ENCODE measurements at places on chromosomes 5 and 9. TPM values are rescaled to one million over a fixed set of nuclear protein-coding genes. Genes with fewer than 3 reads are reported as not detected.

DNA sequence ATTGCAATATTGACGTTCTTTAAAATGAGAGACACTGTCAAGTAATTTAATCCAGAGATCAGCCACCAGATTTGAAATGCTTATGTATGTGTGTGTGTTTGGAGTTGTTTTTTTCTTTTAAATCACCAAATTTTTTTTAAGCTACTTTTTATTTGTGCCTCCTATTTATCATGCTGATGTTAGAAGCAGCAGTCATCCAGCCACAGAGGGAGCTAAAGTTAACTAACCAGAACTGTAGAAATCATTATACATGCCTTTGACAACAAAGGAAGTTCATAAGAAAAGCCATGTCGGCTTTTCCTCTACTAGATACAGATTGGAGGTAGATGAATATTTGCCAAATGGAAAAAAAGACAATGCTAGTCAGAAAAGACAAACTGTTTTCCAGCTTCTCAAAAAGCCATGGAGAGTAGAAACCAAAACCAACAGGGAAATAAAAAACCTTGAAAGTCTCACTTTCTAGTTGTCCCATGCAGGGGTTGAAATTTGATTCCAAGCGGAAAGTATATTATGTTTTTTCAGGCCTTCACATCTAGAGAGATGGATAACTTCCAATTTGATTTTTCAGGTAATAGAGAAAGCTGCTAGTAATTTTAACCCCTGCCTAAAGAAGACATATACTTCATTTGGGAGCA, 4.5 kb downstream of the PURA start:
- H3K27ac ChIP-seq = no peak overlapping the region
- H3K36me3 ChIP-seq = no peaks in the 10 kb centered on the region
- H3K4me3 ChIP-seq = no peak overlapping the region
- peak; percentile 36 for DNase-seq
- H3K27me3 ChIP-seq = no peaks in the 10 kb centered on the region

- DNase-seq = no peak
- peaks cover 11% of the 10 kb centered on the region for H3K4me1 ChIP-seq
- no peaks in the 10 kb centered on the region for H3K27me3 ChIP-seq
- no peaks in the 10 kb centered on the region for H3K36me3 ChIP-seq
- H3K27ac ChIP-seq = peak overlapping the region; percentile 97
Observed at GRCh38 chr5:80406980-80407734, 707 bp upstream of the ZFYVE16 start.

- H3K4me3 ChIP-seq = no peak overlapping the region
- H3K36me3 ChIP-seq = no peaks in the 10 kb centered on the region
- H3K27ac ChIP-seq = no peak overlapping the region
- H3K4me1 ChIP-seq = no peaks in the 10 kb centered on the region
Observed at GRCh38 chr5:127563136-127563535, 45.7 kb downstream of the PRRC1 start.

DNA sequence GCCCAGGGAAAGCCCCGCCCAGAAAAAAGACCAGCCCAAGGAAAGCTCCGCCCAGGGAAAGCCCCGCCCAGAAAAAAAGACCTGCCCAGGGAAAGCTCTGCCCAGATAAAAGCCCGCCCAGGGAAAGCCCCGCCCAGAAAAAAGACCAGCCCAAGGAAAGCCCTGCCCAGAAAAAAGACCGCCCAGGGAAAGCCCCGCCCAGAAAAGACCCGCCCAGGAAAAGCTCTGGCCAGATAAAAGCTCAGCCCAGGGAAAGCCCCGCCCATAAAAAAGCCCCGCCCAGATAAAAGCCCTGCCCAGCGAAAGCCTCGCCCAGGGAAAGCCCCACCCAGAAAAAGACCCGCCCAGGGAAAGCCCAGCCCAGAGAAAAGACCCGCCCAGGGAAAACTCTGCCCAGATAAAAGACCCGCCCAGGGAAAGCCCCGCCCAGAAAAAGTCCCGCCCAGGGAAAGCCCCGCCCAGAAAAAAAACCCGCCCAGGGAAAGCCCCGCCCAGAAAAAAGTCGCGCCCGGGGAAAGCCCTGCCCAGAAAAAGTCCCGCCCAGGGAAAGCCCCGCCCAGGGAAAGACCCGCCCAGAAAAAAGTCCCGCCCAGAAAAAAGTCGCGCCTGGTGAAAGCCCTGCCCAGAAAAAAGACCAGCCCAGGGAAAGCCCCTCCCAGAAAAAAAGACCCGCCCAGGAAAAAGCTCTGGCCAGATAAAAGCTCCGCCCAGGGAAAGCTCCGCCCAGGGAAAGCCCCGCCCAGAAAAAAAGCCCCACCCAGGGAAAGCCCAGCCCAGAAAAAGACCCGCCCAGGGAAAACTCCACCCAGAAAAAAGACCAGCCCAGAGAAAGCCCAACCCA, 11.9 kb downstream of the GRIN1 start:
- no peak overlapping the region for H3K4me3 ChIP-seq
- no peaks in the 10 kb centered on the region for H3K27me3 ChIP-seq
- no peak overlapping the region for H3K27ac ChIP-seq
- no peaks in the 10 kb centered on the region for H3K36me3 ChIP-seq
- no peak for DNase-seq
- peaks cover 8% of the 10 kb centered on the region for H3K4me1 ChIP-seq

DNA sequence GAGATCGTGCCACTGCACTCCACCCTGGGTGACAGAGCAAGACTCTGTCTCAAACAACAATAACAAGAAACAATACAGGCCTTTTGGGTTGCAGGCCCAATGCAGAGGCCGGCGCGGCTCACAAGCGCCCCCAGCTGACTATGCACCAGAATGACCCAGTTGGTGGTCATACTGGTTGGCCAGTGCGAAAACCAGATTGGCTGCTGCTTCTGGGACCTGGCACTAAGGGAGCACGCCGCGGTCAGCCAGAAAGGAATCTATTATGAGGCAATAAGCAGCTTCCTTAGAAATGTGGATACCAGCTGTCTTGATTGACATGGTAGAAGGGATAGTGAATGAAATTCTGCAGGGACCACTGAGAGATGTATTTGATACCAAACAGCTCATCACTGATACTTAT, 35.0 kb downstream of the RANBP17 start:
- no peak overlapping the region for H3K4me3 ChIP-seq
- H3K27ac ChIP-seq = no peak overlapping the region
- no peaks in the 10 kb centered on the region for H3K36me3 ChIP-seq
- DNase-seq = no peak
- no peaks in the 10 kb centered on the region for H3K27me3 ChIP-seq

GRCh38 chr5:135942202-135942771, 12.5 kb downstream of the LECT2 start:
- H3K27me3 ChIP-seq = no peaks in the 10 kb centered on the region
- H3K36me3 ChIP-seq = no peaks in the 10 kb centered on the region
- no peak overlapping the region for H3K27ac ChIP-seq
- no peaks in the 10 kb centered on the region for H3K4me1 ChIP-seq
- H3K4me3 ChIP-seq = no peak overlapping the region

- no peak for DNase-seq
- H3K4me1 ChIP-seq = no peaks in the 10 kb centered on the region
- no peak overlapping the region for H3K27ac ChIP-seq
- no peaks in the 10 kb centered on the region for H3K36me3 ChIP-seq
- H3K27me3 ChIP-seq = no peaks in the 10 kb centered on the region
Observed at GRCh38 chr5:178522361-178522760, 67.8 kb downstream of the COL23A1 start.

- H3K36me3 ChIP-seq = no peaks in the 10 kb centered on the region
- H3K27me3 ChIP-seq = no peaks in the 10 kb centered on the region
- H3K4me3 ChIP-seq = no peak overlapping the region
- H3K4me1 ChIP-seq = no peaks in the 10 kb centered on the region
- no peak overlapping the region for H3K27ac ChIP-seq
Observed at GRCh38 chr9:68832861-68833518, 128.0 kb downstream of the PIP5K1B start.

GRCh38 chr9:101372327-101373118, 12.3 kb downstream of the BAAT start:
- H3K27ac ChIP-seq = no peak overlapping the region
- no peaks in the 10 kb centered on the region for H3K4me1 ChIP-seq

- H3K36me3 ChIP-seq = no peaks in the 10 kb centered on the region
- H3K4me3 ChIP-seq = no peak overlapping the region
- peak overlapping the region; percentile 24 for H3K27ac ChIP-seq
- H3K27me3 ChIP-seq = no peaks in the 10 kb centered on the region
Observed at GRCh38 chr9:21504894-21505293, 22.8 kb upstream of the IFNE start.

- H3K27me3 ChIP-seq = no peaks in the 10 kb centered on the region
- H3K4me1 ChIP-seq = no peaks in the 10 kb centered on the region
- H3K27ac ChIP-seq = no peak overlapping the region
- no peak overlapping the region for H3K4me3 ChIP-seq
Observed at GRCh38 chr5:150196514-150196913, 6.7 kb downstream of the SLC6A7 start.

DNA sequence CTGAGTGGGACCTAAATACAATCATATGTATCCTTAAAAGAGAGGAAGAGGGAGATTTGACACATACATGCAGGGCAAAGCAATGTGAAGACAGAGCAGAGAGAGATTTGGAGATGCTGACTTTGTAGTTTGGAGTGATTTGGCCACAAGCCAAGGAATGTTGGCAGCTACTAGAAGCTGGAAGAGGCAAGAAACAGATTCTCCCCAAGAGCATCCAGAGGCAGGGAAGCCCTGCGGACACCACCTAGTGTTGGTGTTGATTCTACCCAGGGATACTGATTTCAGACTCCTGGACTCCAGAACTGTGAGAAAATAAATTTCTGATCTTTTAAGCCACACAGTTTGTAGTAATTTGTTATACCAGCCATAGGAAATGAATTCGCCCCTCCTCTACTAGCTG, 64.9 kb upstream of the OSMR start:
- H3K27ac ChIP-seq = no peak overlapping the region
- H3K36me3 ChIP-seq = no peaks in the 10 kb centered on the region
- H3K4me1 ChIP-seq = no peaks in the 10 kb centered on the region

GRCh38 chr5:16585041-16585667, 31.6 kb downstream of the RETREG1 start:
- DNase-seq = peak; percentile 11
- H3K27ac ChIP-seq = no peak overlapping the region
- H3K4me3 ChIP-seq = no peak overlapping the region
- H3K27me3 ChIP-seq = no peaks in the 10 kb centered on the region

DNA sequence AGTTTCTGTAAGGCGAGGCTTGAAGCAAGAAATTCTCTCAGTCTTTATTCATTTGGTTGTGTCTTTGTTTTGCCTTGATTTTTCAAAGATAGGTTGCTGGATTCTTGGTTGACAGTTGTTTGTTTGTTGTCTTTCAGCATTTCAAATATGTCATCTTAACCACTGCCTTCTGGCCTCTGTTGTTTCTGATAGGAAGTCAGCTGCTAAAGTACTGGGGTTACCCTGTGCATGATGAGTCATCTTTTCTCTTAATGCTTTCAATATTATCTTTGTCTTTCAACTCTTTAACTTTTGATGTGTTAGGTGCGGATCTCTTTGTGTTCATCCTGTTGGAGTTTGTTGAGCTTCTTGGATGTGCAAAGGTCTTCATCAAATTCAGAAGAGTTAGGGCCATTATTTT, 1571.3 kb downstream of the MAT2B start:
- H3K27me3 ChIP-seq = no peaks in the 10 kb centered on the region
- H3K4me1 ChIP-seq = no peaks in the 10 kb centered on the region
- no peak overlapping the region for H3K27ac ChIP-seq
- DNase-seq = no peak

DNA sequence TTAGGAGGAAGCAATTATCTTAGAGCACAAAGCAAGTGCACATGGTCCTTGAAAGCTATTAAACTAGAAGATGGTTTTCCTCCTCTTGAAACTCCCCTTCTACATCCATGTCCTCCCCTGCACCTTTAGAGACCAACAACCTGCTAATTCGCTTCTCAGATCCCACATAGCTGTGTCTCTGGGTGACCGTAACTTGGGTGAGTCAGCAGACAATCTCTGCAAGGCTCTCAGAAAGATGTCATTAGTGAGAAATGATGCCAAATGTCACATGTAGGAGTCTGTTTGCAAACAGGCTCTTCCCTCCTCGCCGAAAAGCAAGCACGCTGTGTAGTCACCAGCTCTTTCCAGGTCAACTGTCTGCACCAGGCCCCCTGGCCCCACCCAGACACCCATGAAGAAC, 291.8 kb downstream of the SLIT3 start:
- DNase-seq = no peak
- no peaks in the 10 kb centered on the region for H3K36me3 ChIP-seq
- H3K27ac ChIP-seq = no peak overlapping the region
- H3K27me3 ChIP-seq = no peaks in the 10 kb centered on the region
- H3K4me3 ChIP-seq = no peak overlapping the region

- no peak overlapping the region for H3K4me3 ChIP-seq
- DNase-seq = no peak
- no peak overlapping the region for H3K27ac ChIP-seq
- H3K4me1 ChIP-seq = no peaks in the 10 kb centered on the region
- no peaks in the 10 kb centered on the region for H3K36me3 ChIP-seq
- no peaks in the 10 kb centered on the region for H3K27me3 ChIP-seq
Observed at GRCh38 chr9:128153060-128153946, 4.0 kb downstream of the LCN2 start.

GRCh38 chr5:133977161-133977787, 8.8 kb upstream of the C5orf15 start:
- no peak overlapping the region for H3K27ac ChIP-seq
- H3K4me3 ChIP-seq = no peak overlapping the region
- DNase-seq = no peak
- peaks cover 43% of the 10 kb centered on the region for H3K36me3 ChIP-seq

DNA sequence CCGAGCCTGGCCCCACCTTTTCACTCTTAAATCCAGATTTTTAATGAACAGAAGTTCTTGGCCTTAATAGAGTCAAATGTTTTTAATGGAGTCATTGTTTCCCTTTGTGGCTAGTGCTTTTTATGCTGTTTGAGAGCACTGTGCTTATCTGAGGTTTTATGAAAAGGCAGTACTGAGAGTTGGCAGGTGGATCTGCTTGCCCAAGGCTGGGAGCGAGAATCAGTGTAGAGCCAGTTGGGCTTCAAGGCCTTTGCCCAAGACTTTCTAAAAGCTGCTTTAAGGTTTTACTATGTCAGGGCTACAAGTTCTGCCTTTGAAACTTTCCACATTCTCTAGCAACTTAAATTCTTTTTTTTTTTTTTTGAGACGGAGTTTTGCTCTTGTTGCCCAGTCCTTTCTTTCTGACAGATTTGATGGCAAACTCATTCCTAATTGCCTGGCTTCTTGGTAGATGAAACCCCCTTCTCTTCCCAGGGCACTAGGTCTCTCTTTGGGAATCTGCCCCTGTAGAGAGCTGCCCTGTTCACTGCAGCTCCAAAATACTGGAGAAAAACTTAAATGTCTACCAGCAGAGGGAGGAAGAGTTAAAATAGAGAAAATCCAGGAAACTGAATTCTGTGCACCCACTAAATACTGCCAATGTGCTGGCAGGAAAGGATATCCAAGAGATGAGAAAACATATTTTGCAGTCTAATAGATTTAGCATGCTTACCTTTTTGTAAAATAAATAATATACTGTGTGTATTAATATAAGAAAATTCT, 36.9 kb upstream of the CDK20 start:
- no peaks in the 10 kb centered on the region for H3K36me3 ChIP-seq
- no peak for DNase-seq
- H3K4me3 ChIP-seq = no peak overlapping the region
- no peaks in the 10 kb centered on the region for H3K27me3 ChIP-seq
- peaks cover 10% of the 10 kb centered on the region for H3K4me1 ChIP-seq

GRCh38 chr9:129038109-129038852, 1.9 kb downstream of the MIGA2 start:
- no peak overlapping the region for H3K4me3 ChIP-seq
- peak; percentile 6 for DNase-seq
- peaks cover 28% of the 10 kb centered on the region for H3K4me1 ChIP-seq
- no peaks in the 10 kb centered on the region for H3K27me3 ChIP-seq
- peaks cover 16% of the 10 kb centered on the region for H3K36me3 ChIP-seq

The FGF18 gene
- 0.23 TPM for total RNA-seq

The APBA1 gene
- 0.11 TPM for total RNA-seq

The CSF1R gene
- total RNA-seq = 39.0 TPM

The SLCO6A1 gene
- not detected for total RNA-seq

The CDX1 gene
- not detected for total RNA-seq

The ZNF346 gene
- 21.6 TPM for total RNA-seq

The ANGPTL2 gene
- not detected for total RNA-seq

The LCNL1 gene
- 4.9 TPM for total RNA-seq

The SLC34A3 gene
- not detected for total RNA-seq
